ENCODE measurements at places on chromosomes 7 and 10. TPM values are rescaled to one million over a fixed set of nuclear protein-coding genes. Genes with fewer than 3 reads are reported as not detected.
A peak's percentile ranks its signal among the peaks of the same experiment; 100 is the strongest.

Gene SLC13A1
- 0.07 TPM for total RNA-seq

DNA sequence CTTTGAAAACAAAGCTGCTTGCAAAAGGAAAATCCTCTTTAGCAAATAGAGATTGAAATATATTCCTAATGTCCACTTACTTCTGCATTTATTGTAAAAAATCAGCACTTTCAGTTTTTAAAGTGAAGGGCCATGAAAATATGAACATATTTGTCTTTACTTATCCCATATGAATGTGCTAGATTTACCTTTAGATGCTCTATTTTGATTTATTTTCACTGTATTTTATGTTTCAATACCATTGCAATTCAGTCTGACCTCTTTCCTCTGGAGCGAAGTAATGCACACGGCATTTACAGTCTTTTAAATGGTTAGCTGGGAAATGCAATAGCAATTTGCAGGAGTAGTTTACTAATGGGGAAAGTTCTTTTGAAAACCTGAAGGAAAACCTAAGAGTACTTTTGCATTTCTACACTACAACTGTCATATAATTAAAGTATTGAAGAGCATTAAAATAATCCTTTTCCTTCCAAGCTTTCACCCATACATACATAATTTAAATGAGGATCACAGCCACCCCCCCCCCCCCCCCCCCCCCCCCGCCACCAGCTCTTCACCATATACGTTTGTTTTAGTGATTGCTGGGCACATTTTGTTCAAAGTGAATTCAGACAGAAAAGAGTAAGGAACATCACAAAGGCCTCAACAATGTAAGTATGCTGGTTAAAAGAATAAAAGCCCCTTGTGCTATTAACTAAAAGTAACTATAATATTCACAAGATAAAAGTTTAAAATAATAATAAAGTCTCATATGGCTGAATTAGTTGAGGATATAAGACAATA lies 3.5 kb downstream of the SKIDA1 start:
- no peak overlapping the region for H3K4me3 ChIP-seq
- peaks cover 19% of the 10 kb centered on the region for H3K27me3 ChIP-seq
- no peaks in the 10 kb centered on the region for H3K36me3 ChIP-seq
- peaks cover 23% of the 10 kb centered on the region for H3K4me1 ChIP-seq
- DNase-seq, result no peak
- peak overlapping the region; percentile 95 for H3K27ac ChIP-seq

Gene ADAM22
- 10.3 TPM for total RNA-seq

- H3K36me3 ChIP-seq, result no peaks in the 10 kb centered on the region
- H3K4me3 ChIP-seq, result no peak overlapping the region
- no peak overlapping the region for H3K27ac ChIP-seq
- no peak for DNase-seq
Observed at GRCh38 chr7:54878339-54878738, 119.3 kb upstream of the SEC61G start.

Gene SPDYE5
- total RNA-seq, result not detected

DNA sequence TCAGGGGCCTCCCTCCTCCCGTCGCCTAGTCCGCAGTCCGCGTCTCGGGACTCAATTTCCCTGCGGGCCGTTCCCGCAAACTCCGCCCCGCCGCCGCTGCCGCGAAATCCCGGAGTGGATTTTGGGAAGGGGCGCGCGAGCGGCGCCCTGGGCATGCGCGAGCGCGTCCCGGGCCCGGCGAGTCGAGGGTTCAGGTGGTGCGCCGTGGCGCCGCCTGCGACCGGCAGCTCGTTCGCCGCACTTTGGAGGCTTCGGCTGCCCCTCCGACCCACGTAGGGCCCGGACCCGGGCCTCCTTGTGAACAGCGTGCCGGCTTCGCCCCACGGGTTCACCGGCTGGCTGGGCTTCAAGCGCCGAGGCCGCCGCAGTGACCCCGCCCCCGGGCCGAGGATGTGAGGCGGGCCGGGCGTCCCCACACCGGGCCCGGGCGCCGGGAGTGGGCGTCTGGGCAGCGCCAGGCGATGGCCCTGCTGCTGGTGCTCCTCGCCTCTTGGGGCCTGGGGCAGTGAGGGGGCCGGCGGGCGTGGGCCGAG lies at the start of gene PLEKHA8:
Gene PLEKHA8 (plus strand): TSS at position 197 of the 533 bp plus-strand sequence. CDS start 351 bp downstream, outside the sequence.
- peak within 1 kb of the TSS; percentile 88 for H3K4me3 ChIP-seq
- H3K27me3 ChIP-seq, result no peaks in the 10 kb centered on the region
- peak within 1 kb of the TSS; percentile 81 for H3K27ac ChIP-seq
- H3K36me3 ChIP-seq, result no peaks in the 10 kb centered on the region
- peak; percentile 90 for DNase-seq

Gene TFEC
- total RNA-seq, result 34.8 TPM

- no peaks in the 10 kb centered on the region for H3K36me3 ChIP-seq
- no peaks in the 10 kb centered on the region for H3K4me1 ChIP-seq
- H3K27ac ChIP-seq, result no peak overlapping the region
- H3K27me3 ChIP-seq, result no peaks in the 10 kb centered on the region
Observed at GRCh38 chr7:11130012-11130411, 156.3 kb downstream of the PHF14 start.

Gene OR9A2
- not detected for total RNA-seq

- H3K27me3 ChIP-seq, result peaks cover 26% of the 10 kb centered on the region
- no peaks in the 10 kb centered on the region for H3K36me3 ChIP-seq
- no peak overlapping the region for H3K27ac ChIP-seq
Observed at GRCh38 chr10:61448841-61449600, 4.2 kb downstream of the TMEM26 start.

- H3K4me1 ChIP-seq, result peaks cover 43% of the 10 kb centered on the region
- H3K4me3 ChIP-seq, result no peak overlapping the region
- H3K36me3 ChIP-seq, result no peaks in the 10 kb centered on the region
- no peaks in the 10 kb centered on the region for H3K27me3 ChIP-seq
Observed at GRCh38 chr10:71251319-71251718, 38.9 kb downstream of the UNC5B start.

Gene GTF2IRD1
- 27.8 TPM for total RNA-seq

Gene PRKAR2B
- total RNA-seq, result 25.6 TPM

- no peaks in the 10 kb centered on the region for H3K27me3 ChIP-seq
- H3K4me1 ChIP-seq, result peaks cover 5% of the 10 kb centered on the region
- H3K4me3 ChIP-seq, result no peak overlapping the region
- DNase-seq, result no peak
- no peaks in the 10 kb centered on the region for H3K36me3 ChIP-seq
Observed at GRCh38 chr7:14837216-14837615, 65.3 kb downstream of the DGKB start.

Gene ADARB2
- 0.13 TPM for total RNA-seq

GRCh38 chr7:99667179-99667578 lies 12.6 kb downstream of the CYP3A5 start:
- no peaks in the 10 kb centered on the region for H3K27me3 ChIP-seq
- H3K27ac ChIP-seq, result no peak overlapping the region
- H3K4me3 ChIP-seq, result no peak overlapping the region
- peaks cover 6% of the 10 kb centered on the region for H3K36me3 ChIP-seq

- no peaks in the 10 kb centered on the region for H3K36me3 ChIP-seq
- no peak overlapping the region for H3K4me3 ChIP-seq
- DNase-seq, result no peak
- H3K4me1 ChIP-seq, result peaks cover 15% of the 10 kb centered on the region
Observed at GRCh38 chr10:69434169-69434568, 17.1 kb upstream of the TSPAN15 start.

Gene CDC14C
- 0.23 TPM for total RNA-seq

Gene ATRNL1
- total RNA-seq, result 18.7 TPM
